ENCODE measurements at places on chromosomes 1 and 21.

DNA sequence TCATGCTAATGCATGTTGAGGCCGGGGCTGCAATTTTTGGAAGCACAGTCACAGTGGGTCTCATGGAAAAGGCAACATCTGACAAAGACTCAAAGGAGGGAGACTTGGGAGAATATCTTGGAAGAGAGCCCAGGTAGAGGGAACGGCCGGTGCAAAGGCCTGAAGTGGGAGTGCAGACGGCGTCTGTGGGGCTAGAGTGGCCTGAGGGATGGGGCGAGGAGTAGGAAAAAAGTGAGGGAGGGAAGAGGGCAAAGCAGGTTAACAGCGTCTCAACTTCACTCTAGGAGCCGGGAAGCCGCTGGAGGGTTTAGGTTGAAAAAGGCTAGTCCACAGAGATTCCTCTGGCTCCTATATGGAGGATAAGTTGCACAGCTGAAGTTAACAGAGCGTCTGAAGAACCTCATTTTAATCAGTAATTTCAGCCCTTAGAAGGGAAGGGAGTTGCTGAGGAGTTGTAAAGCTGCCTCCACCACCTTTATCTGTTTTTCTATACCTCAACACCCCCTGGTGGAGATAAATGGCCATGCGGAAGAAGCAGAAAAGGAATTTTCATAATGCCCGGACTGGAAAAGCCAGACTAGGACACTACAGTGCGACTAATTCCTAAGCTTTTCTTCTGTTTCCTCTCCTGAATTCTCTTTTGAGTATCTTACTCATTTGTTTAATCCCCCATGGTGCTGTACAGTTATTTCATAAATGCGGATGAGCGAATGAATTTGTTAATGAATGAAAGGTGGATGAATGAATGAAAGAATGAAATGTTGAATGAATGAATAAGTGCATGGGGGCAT, 78.7 kb upstream of the ZNF281 start:
- peak; percentile 51 for DNase-seq

- peak; percentile 83 for DNase-seq
These were observed 30.8 kb upstream of the ABCG1 start for GRCh38 chr21:42187976-42188653.

GRCh38 chr1:25715888-25716287, 84.1 kb upstream of the SELENON start:
- no peak for DNase-seq

- peak; percentile 59 for DNase-seq
These were observed 2.6 kb downstream of the COL16A1 start for GRCh38 chr1:31701091-31701736.

DNA sequence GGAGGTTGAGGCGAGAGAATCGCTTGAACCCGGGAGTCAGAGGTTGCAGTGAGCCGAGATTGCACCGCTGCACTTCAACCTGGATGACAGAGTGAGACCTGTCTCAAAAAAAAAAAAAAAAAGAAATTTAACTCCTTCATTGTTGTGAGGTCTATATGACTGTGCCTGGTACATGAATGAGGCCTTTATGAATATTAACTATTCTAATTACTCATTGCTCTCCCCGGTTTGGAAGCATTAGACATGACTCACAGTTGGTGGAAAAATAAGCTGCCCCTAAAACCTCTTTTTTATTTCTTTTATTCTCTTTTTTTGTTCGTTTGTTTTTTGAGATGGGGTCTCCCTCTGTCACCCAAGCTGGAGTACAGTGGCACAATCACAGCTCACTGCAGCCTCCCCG, 3.3 kb downstream of the NPPB start:
- no peak for DNase-seq

GRCh38 chr1:182484067-182484466, 34.1 kb downstream of the RGSL1 start:
- no peak for DNase-seq

- DNase-seq = no peak
These were observed 12.4 kb upstream of the C2CD2 start for GRCh38 chr21:41966041-41966833.

GRCh38 chr1:172976222-172977041, 74.3 kb downstream of the TNFSF18 start:
- DNase-seq = no peak

GRCh38 chr1:8517661-8518489, 200.0 kb downstream of the SLC45A1 start:
- DNase-seq = no peak

GRCh38 chr1:2190491-2190976, 4.0 kb downstream of the FAAP20 start:
- no peak for DNase-seq

GRCh38 chr1:89780721-89781120, 40.1 kb upstream of the LRRC8D start:
- DNase-seq = peak; percentile 48

- peak; percentile 81 for DNase-seq
These were observed 50.3 kb upstream of the COA6 start for GRCh38 chr1:234322979-234323378.
